ENCODE measurements at places on chromosomes 4 and X.

GRCh38 chr4:1191621-1192020 is 19.2 kb upstream of the SPON2 start:
- DNase-seq, result no peak

DNA sequence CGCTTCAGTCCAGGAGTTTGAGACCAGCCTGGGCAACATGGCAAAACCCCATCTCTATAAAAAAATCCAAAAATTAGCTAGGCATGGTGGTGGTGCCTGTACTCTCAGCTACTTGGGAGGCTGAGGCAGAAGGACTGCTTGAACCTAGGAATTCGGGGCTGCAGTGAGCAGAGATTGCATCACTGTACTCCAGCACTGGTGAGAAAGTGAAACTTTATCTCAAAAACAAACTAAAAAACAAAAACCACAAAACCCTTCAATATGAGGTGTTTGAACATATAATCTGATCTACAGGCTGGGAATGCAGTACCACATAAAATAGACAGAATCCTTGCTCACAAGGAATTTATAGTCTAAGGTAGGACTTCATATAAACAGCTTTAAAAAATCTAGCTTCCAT is 103.9 kb downstream of the PDS5A start:
- no peak for DNase-seq

DNA sequence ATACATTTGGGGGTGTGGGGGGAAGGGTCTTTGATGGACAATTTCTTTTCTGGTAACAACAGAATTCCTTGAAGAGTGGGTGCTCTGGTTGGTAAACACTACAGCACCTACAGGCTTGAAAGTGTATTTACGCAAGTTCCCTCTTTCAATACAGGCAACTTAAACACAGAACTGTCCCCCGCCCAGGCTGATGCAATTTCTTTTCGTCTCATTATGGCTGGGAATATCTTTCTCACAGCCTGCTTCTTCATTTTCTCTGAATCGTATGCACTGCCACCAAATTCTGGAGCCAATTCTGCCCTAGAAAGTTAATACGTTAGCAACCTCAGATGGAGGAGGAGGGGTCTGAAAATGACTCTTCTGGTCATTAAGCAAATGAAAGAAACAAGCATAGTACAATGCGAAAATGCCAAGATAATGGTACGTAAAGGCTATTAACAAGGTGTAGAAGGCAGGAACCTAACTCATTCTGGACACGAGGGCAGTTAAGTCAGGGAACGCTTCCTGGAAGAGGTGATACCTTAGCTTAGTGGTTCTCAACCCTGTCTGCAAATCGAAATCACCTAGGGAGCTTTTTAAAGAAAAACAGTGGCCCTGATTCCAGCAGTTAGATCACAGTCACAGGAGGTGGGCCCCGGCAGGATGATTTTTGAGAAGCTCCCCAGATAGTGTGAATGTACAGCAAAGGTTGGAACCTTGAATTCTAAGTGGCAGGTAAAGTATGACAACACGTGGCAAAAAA is 1.0 kb downstream of the AGA start:
- DNase-seq, result no peak

DNA sequence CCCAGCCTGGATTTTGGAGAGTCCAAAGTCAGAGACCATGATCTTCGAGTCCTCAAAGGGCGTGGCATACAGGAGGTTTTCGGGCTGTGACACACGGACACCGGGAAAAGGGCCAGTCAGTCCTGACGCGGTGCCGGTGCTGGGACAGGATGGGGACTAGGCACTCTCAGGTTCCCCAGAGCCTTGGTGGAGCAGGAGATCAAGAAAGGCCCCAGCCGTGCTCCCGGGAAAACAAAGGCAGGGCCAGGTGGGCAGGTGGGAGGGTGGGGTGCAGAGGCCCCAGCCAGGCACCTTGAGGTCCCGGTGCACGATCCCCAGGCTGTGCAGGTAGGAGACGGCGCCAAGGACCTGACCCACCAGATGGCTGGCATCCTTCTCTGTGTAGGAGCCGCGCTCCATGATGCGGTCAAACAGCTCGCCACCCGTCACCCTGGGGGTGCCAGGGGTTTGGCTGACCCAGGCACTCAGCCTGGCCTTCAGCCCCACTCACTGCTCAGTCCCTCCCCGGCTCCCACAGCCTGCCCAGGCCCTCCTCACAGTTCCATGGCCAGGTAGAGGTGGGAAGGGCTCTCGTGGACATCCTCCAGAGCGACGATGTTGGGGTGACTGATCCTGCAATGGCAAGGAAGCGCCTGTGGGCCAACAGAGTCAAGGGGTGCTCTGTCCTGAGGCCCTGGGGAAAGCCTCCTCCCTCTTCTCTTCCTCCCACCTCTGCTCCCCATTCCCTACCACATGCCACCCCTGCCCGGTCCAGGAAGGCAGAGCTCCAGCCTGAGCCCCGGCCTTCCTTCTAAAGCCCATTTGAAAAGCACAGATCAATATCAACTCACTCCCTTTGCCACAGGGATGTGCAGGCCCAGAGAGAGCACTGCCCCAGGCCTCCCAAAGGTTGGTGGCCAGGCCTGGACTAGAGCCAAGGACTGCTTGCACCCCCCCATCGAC is 1.8 kb downstream of the PNCK start:
- no peak for DNase-seq

DNA sequence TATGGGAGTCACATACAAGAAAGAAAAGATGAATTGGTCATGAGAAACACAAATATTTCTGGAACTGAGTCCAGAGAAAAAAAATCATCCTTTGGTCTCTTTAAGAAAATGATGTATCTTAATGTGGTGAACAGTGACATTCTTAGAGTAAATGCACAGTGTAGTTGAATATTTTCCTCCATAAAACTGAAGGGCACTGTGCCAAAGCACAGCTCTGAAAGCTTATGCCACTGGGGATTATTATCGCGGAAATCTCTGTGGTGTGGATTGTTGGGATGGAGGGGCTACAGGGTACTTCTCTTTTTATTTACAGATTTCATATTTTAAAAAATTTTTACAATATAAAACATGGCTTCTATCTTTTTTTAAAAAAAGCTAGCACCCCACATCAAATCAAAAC is 908.1 kb downstream of the CCSER1 start:
- no peak for DNase-seq

- DNase-seq, result no peak
Measured at GRCh38 chrX:21656587-21657317, 1.4 kb downstream of the KLHL34 start.

- DNase-seq, result no peak
Measured at GRCh38 chrX:67523002-67523681, 20.7 kb upstream of the AR start.

- no peak for DNase-seq
Measured at GRCh38 chrX:41542135-41542534, 95.0 kb downstream of the NYX start.

DNA sequence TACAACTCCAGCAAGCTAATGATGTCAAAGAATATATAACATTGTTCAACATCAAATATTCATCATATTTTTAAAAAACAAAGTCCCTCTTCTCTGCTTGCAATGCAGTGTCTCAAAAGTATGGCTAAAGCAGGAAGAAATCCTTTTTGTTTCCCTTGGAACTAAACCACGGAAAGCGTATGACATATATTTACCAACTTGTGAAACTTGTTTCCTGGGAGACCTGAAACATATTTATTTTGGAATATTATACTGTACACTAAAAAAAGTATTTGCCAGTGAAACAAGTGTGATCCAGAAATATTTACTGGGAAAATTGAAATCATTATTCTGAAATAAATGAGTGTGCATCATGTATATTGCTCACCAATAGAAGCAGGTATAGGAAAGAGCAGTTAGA is 156.0 kb upstream of the ANKRD50 start:
- no peak for DNase-seq

- no peak for DNase-seq
Measured at GRCh38 chr4:29558789-29559188, 1161.4 kb upstream of the PCDH7 start.
